ENCODE measurements at places on chromosomes 1 and 21. TPM values are rescaled to one million over a fixed set of nuclear protein-coding genes. Genes with fewer than 3 reads are reported as not detected.

DNA sequence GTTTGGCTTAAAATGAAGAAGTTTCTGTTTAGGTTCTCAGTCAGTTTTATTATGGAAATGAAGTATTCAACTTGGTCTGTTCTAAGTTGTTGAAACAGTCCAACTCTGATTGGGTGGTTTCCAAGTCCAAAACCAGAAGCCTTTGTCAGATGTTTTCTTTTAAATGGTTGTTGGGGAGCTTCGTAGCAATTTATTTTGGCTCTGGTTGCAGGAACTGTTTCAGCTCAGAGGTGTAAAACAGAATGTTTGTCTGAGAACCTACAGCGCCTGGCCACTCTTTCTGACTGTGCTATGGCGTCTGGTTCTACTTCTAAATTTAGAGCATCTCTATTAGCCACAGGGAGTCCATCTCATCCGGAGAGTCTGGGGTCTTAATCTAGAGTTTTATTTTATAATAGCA is 582.6 kb upstream of the TMPRSS15 start:
- no peaks in the 10 kb centered on the region for H3K36me3 ChIP-seq
- H3K27ac ChIP-seq = no peak overlapping the region
- H3K4me1 ChIP-seq = no peaks in the 10 kb centered on the region
- H3K27me3 ChIP-seq = no peaks in the 10 kb centered on the region

GRCh38 chr21:44897326-44898010 is 23.2 kb downstream of the ITGB2 start:
- no peak overlapping the region for H3K27ac ChIP-seq
- H3K4me1 ChIP-seq = no peaks in the 10 kb centered on the region
- DNase-seq = no peak
- H3K27me3 ChIP-seq = no peaks in the 10 kb centered on the region
- no peaks in the 10 kb centered on the region for H3K36me3 ChIP-seq
- H3K4me3 ChIP-seq = no peak overlapping the region

GRCh38 chr1:222454782-222455181 is 93.1 kb downstream of the HHIPL2 start:
- peaks cover 4% of the 10 kb centered on the region for H3K4me1 ChIP-seq
- DNase-seq = no peak
- no peaks in the 10 kb centered on the region for H3K27me3 ChIP-seq
- H3K27ac ChIP-seq = no peak overlapping the region
- H3K4me3 ChIP-seq = no peak overlapping the region

DNA sequence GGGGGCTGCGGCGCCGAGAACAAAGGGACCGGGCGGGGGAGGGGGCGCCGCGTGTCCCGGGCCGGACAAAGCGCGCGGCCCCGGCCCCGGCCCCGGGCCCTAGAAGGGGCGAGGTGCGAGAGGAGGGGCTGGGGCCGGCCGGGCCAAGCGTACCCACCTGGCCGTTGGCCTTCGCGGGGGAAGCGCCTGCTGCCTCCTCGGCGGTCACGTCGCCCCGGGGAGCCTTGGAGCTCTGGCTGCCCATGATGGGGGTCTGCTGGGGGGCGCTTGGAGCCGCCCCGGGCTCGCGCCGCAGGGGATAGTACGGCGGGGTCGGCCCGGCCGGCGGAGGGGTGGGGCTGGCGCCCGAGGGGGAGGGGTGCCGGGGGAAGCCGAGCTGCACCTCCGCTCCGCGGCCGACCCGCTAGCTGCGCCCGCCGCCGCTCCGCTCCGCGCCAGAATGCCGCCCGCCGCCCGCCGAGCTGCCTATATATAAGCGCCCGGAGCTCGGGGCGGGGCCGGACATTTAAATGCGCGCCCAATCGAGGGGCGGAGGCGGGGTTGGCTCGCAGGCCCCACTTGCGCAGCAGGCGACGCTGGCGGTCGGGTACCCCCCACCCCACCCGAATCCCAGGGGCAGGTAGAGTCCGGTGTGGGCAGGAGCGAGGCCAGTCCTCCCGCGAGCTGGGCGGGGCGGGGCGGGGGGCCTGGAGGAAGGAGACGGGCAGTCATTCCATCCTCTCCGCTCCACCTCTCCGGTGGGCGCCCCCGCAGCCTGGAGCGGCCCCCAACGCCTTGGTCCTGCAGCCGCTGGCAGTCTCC is at the start of gene MARCKSL1:
MARCKSL1 (minus strand) TSS at position 444 of the 801 bp plus-strand sequence; CDS start at position 244, 200 bp downstream.
- DNase-seq = peak; percentile 94
- H3K4me3 ChIP-seq = peak within 1 kb of the TSS; percentile 49
- peaks cover 23% of the 10 kb centered on the region for H3K27me3 ChIP-seq
- H3K4me1 ChIP-seq = peaks cover 67% of the 10 kb centered on the region
- no peaks in the 10 kb centered on the region for H3K36me3 ChIP-seq

DNA sequence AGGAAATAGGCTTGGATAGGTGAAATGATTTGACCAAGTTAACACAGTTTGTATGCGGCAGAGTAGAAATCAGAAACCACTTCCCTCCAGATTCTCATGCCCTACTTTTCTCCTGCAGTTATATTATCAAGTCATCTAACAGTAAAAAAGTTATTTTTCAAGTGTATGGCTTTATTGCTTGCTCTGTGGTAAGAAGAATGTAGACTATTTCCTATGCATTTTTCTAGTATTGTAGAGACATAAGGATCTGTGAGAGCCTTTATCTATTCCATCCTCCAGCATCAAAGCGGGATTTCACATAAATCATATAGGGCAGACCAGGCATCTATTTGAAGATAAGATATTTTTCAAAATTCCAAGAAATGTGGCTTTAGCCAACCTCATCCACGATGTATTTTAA is 208.5 kb downstream of the TTLL7 start:
- H3K4me1 ChIP-seq = no peaks in the 10 kb centered on the region
- no peak overlapping the region for H3K27ac ChIP-seq
- DNase-seq = no peak
- no peak overlapping the region for H3K4me3 ChIP-seq
- H3K27me3 ChIP-seq = no peaks in the 10 kb centered on the region

The ITPKB gene
- 34.7 TPM for polyA plus RNA-seq

The SLC1A7 gene
- 0.64 TPM for polyA plus RNA-seq

DNA sequence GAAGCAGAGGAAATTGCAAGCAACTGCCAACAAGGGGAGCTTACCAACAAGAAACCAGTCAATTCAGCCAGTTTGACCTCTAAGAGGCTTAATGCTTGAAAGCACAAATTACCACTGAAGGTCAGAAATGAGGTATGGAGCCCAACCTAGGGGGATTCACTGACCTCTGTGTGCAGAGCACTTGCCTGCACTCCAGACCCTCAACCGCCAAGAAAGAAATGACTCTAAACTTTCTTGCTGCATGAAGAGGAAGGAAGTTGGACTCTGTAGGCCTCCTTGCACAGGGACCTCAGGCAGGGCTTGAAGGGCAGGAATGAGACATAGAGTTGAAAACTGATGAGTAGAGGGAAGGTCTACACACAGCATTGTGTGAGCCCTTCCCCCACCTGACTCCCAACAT is 10.0 kb downstream of the ARMH1 start:
- H3K4me1 ChIP-seq = no peaks in the 10 kb centered on the region
- H3K36me3 ChIP-seq = no peaks in the 10 kb centered on the region
- H3K27me3 ChIP-seq = no peaks in the 10 kb centered on the region
- H3K4me3 ChIP-seq = no peak overlapping the region

GRCh38 chr1:55468142-55468795 is 253.1 kb upstream of the USP24 start:
- no peak overlapping the region for H3K27ac ChIP-seq
- no peak overlapping the region for H3K4me3 ChIP-seq
- no peaks in the 10 kb centered on the region for H3K4me1 ChIP-seq
- no peaks in the 10 kb centered on the region for H3K36me3 ChIP-seq
- no peaks in the 10 kb centered on the region for H3K27me3 ChIP-seq

The GUCA2A gene
- 0.35 TPM for polyA plus RNA-seq

DNA sequence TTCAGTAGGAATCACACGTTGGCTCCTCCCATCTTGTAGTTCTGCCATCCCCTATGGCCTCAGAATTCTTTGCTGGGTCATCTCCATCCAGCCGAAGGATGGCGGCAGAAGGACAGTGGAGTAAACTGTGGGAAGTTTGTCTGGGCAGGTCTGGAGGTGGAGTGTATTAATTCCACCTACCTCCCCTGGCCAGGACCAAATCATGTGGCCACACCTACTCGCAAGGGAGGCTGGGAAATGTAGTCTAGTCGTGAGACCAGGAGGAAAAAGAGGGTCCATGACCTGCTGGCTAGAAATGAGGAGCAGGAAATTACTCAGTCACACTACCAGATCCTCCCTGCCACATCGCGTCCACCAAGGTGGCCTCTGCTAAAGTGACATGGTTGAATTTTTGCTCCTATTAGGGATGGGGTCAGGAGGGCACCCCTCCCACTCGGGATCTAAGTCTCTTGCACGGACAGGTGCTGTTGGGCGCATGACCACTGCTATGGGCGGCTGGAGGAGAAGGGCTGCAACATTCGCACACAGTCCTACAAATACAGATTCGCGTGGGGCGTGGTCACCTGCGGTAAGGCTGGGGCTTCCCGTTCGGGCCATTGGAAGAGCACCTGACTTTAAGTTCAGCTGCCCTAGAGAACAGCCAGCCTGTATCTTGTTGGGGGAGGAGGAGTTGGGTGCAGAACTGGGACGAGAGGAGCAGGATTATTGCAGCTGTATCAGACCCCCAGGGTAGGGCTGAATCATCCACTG is 19.5 kb downstream of the PLA2G5 start:
- no peaks in the 10 kb centered on the region for H3K27me3 ChIP-seq
- no peak for DNase-seq
- H3K27ac ChIP-seq = no peak overlapping the region
- H3K4me1 ChIP-seq = no peaks in the 10 kb centered on the region
- H3K4me3 ChIP-seq = no peak overlapping the region

GRCh38 chr1:203133970-203134725 is 6.6 kb downstream of the ADORA1 start:
- H3K4me1 ChIP-seq = peaks cover 15% of the 10 kb centered on the region
- H3K27ac ChIP-seq = no peak overlapping the region
- DNase-seq = no peak
- no peaks in the 10 kb centered on the region for H3K27me3 ChIP-seq

- DNase-seq = no peak
- no peak overlapping the region for H3K27ac ChIP-seq
- no peaks in the 10 kb centered on the region for H3K36me3 ChIP-seq
Observed at GRCh38 chr1:89104687-89105086, 21.2 kb downstream of the GBP2 start.

DNA sequence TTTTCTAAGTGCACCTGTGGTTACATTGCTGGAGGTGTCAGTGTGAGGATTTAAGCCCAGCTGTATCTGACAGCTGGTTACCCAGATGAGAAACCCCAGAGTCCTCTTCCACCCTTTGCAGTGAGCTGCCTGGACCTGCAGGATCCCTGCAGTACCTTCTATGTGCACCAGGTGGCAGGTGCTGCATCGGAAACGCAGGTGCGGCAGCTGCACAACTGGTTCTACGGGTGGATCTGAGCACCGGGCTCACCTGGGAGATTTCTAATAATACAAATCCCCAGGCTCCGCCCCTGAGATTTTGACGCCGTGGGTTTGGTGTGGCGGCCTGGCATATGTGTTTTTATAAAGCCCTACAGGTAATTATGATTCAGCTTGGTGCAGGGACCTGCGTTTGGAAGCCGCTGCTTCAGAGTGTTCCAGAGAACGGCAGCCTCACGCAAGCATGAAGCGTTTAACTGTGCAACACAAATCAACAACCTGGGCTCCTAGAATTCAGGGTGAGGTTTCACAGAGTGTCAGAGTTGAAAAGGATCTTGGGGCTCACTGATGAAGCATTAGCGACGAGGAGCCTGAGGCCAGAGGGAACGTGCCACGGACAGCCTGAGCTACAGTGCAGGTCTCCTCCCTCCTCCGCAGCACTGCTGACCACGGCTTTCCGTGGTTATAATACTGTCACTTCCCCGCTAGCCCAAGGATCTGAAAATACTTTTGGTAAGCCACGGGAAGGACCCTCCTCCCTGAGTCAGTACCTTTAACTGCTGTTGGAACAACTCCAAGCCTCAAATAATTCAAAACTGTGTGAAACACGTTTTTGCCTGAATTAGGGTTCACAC is 96.7 kb upstream of the TRABD2B start:
- H3K36me3 ChIP-seq = no peaks in the 10 kb centered on the region
- no peak overlapping the region for H3K27ac ChIP-seq
- no peaks in the 10 kb centered on the region for H3K27me3 ChIP-seq
- DNase-seq = peak; percentile 67
- no peak overlapping the region for H3K4me3 ChIP-seq

DNA sequence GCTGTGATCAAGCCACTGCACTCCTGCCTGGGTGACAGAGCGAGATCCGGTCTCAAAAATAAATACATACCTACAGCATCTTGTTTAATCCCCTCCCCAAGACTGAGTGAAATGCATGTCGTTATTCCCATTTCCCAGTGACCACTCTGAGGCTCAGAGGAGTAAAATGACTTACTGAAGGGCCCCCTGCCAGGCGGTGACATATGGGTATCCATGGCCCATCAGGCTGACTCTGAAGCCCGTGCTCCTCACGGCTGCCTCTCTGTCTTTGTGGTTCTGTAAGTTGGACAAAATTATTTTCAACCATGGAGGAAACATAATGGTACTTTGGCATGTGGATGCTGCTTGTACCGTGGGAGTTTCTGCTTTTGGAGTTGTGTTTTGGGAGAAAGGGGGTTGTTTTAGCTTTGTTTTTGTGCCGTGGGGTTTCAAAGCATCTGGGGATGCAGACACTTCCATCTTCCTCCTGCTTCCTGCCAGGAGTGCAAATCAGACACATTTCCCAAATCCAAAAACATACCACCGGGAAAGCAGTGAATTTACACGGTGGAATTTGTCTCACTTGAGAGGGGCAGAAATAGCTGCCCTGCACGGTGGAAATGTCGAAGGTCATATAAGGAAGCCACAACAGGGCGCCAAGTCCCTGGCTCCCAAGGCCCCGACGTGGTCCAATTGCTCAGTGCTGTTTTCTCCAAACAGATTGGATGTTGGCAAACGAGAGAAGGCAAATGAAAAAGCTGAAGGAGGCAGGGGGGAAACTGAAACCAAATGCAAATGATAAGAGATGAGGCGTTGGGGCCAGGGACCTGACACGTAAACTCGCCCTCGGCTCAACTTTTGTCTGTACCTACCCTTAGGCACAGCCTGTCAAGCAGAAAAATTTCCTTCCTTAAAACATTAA is 17.1 kb upstream of the PINK1 start:
- H3K27ac ChIP-seq = no peak overlapping the region
- H3K4me1 ChIP-seq = no peaks in the 10 kb centered on the region
- no peak overlapping the region for H3K4me3 ChIP-seq
- no peak for DNase-seq
- H3K36me3 ChIP-seq = no peaks in the 10 kb centered on the region

DNA sequence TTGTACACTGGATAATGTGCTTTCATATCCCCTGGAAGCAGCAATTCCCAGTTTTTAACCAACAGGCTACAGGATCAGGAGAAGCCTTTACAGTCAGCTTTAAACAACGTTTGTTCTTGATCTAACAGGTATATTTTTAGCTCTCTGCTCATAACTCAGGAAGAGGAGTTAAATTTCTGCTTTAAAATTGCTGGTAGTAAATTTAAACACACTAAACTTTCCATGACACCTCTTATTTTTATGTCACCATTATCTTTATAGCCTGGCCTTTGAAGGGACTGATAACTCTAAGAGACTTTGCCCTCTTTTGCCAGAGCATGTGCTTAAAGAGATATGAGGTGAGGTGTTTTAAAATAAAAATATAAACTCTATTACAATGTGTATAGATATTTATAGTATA is 119.6 kb upstream of the BRINP3 start:
- no peak for DNase-seq
- no peak overlapping the region for H3K27ac ChIP-seq
- H3K4me1 ChIP-seq = no peaks in the 10 kb centered on the region

GRCh38 chr1:60133000-60133673 is 59.6 kb upstream of the C1orf87 start:
- no peaks in the 10 kb centered on the region for H3K27me3 ChIP-seq
- DNase-seq = no peak

The MLLT11 gene
- 20.1 TPM for polyA plus RNA-seq

- no peaks in the 10 kb centered on the region for H3K36me3 ChIP-seq
- H3K27ac ChIP-seq = no peak overlapping the region
- H3K4me1 ChIP-seq = peaks cover 4% of the 10 kb centered on the region
- no peaks in the 10 kb centered on the region for H3K27me3 ChIP-seq
- no peak overlapping the region for H3K4me3 ChIP-seq
- DNase-seq = no peak
Observed at GRCh38 chr1:44970317-44970716, 16.1 kb downstream of the EIF2B3 start.
